Lower lobe of right lung (tissue), 2 donors: ENCODE measurements at places on chromosomes 1 and 21. TPM values are rescaled to one million over a fixed set of nuclear protein-coding genes. Genes with fewer than 3 reads are reported as not detected.

DNA sequence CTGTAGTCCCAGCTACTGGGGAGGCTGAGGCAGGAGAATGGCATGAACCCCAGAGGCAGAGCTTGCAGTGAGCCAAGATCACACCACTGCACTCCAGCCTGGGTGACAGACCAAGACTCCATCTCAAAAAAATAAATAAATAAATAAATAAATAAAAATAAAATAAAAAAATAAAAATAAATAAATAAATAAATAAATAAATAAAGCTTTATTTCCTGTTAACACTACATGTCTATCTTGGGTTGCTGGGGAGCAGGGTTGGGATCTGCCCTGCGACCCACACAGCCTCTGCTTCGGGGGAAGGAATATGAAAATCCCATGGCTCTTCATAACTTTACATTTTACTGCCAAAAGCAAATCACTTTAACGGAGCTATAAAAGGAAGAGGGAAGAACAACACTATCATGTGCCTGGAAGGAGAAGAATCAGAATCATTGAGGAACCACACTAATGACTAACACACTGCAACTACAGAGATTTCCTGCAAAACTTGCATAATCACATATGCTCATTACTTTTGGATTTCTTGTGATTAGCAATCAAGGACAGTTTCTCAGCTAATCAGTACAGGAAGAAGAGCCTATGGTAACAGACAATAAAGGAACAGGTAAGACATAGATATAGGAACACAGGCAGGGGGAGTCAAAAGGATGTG is 72.8 kb upstream of the CD55 start:
- H3K27ac ChIP-seq, result no peak overlapping the region
- no peaks in the 10 kb centered on the region for H3K27me3 ChIP-seq
- H3K4me3 ChIP-seq, result no peak overlapping the region
- H3K4me1 ChIP-seq, result peaks cover 2% of the 10 kb centered on the region
- no peak for DNase-seq
- H3K36me3 ChIP-seq, result no peaks in the 10 kb centered on the region

DNA sequence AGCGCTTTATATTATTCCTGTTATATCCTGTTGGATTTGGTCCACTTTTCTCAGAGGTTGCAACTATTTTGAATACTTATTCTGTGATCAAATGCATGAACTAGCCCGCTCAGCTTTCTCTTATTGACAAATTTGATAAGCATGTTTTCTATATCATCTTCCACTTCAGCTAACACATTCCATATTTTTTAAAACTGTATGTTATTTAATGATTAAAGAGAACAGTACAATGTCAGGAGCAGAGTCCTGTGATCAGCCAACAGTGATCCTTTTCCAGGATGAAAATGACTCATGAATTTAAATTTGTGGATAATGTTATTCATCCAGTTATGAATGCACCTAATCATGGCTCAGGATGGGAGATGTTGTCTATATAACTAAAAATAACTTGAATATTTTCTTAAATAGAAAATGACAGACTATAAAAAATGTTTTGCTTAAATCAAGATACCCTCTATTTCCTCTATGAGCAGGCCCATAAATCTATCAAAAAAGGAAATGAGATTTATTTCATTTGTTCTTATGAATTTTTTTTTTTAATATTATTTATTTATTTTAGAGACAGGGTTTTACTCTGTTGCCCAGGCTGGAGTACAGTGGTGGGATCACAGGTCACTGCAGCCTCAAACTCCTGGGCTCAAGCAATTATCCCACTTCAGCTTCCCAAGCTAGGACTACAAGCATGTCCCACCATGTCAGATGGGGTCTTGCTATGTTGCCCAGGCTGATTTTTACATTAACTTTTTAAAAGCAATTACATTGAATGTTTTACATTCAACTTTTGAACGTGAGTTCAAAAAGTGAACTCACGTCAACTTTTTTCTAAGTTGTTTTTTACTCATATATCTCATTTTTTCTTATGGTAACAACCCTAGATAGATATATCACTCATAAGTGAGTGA is 12.5 kb downstream of the BPNT1 start:
- H3K4me1 ChIP-seq, result no peaks in the 10 kb centered on the region
- no peak overlapping the region for H3K4me3 ChIP-seq
- H3K27me3 ChIP-seq, result no peaks in the 10 kb centered on the region
- H3K36me3 ChIP-seq, result peaks cover 41% of the 10 kb centered on the region

DNA sequence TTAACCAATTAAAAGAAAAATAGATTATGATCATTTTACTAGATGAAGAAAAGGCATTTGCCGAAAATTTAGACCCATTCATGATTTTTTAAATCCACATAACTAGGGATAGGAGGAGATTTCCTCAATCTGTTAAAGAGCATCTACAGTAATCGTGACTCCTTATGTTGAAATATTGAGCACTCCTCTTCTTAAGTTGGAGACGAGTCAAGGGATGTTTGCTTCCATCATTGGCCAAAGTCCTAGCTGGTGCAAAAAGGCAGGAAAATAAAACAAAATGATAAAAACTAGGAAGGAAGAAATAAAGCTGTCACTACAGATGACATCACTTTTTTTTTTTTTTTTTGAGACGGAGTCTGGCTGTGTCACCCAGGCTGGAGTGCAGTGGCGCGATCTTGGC is 245.6 kb upstream of the KAZN start:
- H3K36me3 ChIP-seq, result no peaks in the 10 kb centered on the region
- DNase-seq, result no peak
- no peaks in the 10 kb centered on the region for H3K27me3 ChIP-seq
- H3K4me3 ChIP-seq, result no peak overlapping the region
- H3K4me1 ChIP-seq, result no peaks in the 10 kb centered on the region

DNA sequence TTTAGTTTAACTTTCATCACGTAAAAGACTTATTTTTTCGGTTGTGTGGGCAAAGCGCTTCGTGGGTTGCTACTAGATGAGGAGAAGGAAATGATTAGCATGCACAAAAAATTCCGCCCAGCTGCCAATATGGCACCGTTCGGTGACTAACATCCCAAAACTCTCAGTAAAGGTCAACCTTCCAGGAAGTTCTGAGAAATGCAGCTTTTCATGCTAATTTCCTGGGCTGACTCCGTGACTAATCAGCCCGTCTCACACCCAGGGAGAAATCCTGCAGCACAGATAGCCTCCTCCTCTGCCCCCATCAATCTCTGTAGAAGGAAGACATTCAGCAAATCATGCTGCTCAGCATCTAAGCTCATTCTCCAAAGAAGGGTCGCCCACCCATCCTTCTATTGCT is 34.1 kb downstream of the TMCO4 start:
- H3K4me3 ChIP-seq, result no peak overlapping the region
- H3K4me1 ChIP-seq, result no peaks in the 10 kb centered on the region
- H3K27me3 ChIP-seq, result no peaks in the 10 kb centered on the region
- peaks cover 21% of the 10 kb centered on the region for H3K36me3 ChIP-seq

- H3K36me3 ChIP-seq, result no peaks in the 10 kb centered on the region
- H3K27me3 ChIP-seq, result no peaks in the 10 kb centered on the region
- H3K27ac ChIP-seq, result peak overlapping the region; percentile 80
- DNase-seq, result peak; percentile 69
Measured at GRCh38 chr21:34544032-34544496, 32.1 kb upstream of the KCNE1 start.

- DNase-seq, result no peak
- H3K4me1 ChIP-seq, result no peaks in the 10 kb centered on the region
- H3K27ac ChIP-seq, result no peak overlapping the region
- no peak overlapping the region for H3K4me3 ChIP-seq
- H3K27me3 ChIP-seq, result no peaks in the 10 kb centered on the region
Measured at GRCh38 chr1:62487956-62488355, 51.1 kb downstream of the USP1 start.

DNA sequence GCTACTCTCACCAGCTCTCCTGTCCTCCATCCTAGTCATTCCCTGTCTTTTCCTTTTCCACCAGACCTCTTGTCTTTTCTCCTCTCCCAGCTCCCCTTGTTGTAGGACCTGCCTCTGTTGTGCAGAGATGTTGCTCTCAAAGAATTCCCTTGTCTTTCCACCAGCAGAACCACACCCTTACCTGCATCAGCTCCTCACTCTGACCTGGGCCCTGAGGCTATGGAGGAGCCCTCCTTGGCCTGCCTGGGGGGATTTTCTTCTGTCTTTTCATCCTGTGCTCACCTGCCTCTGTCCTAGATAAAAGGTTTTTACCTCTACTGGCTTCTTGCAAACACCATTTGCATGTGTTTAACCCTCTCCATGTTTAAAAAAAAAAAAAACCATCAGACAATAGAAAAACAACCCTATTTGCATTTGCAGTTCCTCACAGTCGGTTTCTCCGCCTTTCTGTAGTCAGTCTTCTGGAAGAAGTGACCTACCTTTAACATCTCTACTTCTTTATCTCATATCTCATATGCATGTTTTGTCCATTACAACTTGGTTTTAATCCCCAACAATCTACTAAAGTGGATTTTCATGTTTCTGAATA is 12.1 kb downstream of the FCRL5 start:
- no peak overlapping the region for H3K27ac ChIP-seq
- H3K4me3 ChIP-seq, result no peak overlapping the region
- H3K36me3 ChIP-seq, result no peaks in the 10 kb centered on the region

- H3K27ac ChIP-seq, result peak overlapping the region; percentile 31
- H3K27me3 ChIP-seq, result peaks cover 4% of the 10 kb centered on the region
- no peak overlapping the region for H3K4me3 ChIP-seq
- H3K4me1 ChIP-seq, result no peaks in the 10 kb centered on the region
- H3K36me3 ChIP-seq, result no peaks in the 10 kb centered on the region
Measured at GRCh38 chr1:14519976-14520375, 78.5 kb upstream of the KAZN start.

GRCh38 chr21:33117101-33117888 is 47.4 kb downstream of the OLIG1 start:
- H3K4me1 ChIP-seq, result no peaks in the 10 kb centered on the region
- DNase-seq, result no peak
- no peaks in the 10 kb centered on the region for H3K36me3 ChIP-seq
- no peak overlapping the region for H3K27ac ChIP-seq

DNA sequence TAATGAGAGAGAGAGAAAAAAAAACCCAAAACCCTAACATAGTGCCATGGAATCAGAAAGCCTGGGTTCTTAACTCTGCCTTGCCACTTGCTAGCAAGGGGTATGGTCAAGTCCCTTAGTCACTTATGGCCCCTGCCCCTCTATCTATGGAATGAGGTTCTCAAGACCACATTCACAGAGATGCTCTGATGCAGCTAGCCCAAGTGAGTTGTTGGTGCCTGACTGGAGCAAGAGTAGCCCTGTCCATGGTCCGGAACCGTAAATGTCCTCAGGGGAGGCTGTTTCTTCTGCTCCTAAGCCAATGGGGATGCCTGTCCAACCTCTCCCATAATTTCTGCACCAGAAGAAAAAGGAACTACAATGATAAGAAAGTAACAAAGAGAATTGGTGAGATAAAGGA is 56.8 kb downstream of the CSMD2 start:
- no peaks in the 10 kb centered on the region for H3K4me1 ChIP-seq
- H3K27ac ChIP-seq, result no peak overlapping the region

- H3K27ac ChIP-seq, result no peak overlapping the region
- H3K4me1 ChIP-seq, result no peaks in the 10 kb centered on the region
- H3K27me3 ChIP-seq, result no peaks in the 10 kb centered on the region
- H3K4me3 ChIP-seq, result no peak overlapping the region
- no peaks in the 10 kb centered on the region for H3K36me3 ChIP-seq
Measured at GRCh38 chr1:35062518-35063196, 16.5 kb upstream of the ZMYM1 start.

DNA sequence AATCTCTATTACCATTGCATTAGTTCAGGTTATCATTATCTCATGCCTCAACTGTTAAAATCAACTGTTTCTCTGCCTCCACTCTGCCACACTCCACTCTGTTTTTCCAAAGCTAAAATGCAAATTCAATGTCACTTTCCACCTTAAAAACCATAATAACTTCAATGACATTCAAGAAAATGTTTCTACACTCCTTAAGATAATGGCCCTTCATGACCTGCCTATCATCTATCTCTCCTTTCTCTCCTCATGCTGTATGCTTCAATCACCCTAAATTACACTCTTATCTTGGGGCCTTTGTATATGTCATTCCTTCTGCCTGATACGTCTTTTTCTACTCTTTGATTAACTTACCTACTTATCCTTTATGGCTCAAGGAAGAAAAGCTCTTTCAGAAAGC is 296.0 kb downstream of the LRRC7 start:
- no peak overlapping the region for H3K27ac ChIP-seq
- H3K36me3 ChIP-seq, result no peaks in the 10 kb centered on the region
- H3K4me3 ChIP-seq, result no peak overlapping the region
- DNase-seq, result no peak

DNA sequence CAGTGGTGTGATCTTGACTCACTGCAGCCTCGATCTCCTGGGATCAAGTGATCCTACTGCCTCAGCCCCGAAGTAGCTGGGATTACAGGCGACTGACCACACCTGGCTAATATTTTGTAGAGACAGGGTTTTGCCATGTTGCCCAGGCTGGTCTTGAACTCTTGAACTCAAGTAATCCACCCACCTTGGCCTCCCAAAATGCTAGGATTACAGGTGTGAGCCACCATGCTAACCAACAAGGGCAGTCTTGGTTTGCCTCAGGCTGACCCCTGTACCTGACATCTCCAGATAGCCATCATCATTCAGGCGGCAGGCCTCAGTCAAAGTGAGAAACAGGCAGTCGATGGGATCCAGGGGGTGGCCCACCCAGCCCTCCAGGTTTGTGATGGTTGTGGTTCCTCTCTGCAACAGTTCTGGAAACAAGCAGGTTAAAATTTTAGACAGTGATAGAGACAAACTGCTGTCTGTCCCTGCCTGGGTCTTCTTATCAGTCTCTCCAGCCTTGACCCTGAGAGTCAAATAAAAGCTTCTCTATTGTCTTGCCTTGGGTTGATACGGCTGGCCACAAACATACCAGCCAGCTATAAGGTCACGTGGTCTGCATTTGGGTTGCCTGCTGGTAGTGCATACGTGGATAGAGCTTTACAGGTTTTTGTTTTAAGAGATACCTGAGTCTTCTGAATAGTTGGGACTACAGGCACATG is 26.8 kb downstream of the UROD start:
- no peaks in the 10 kb centered on the region for H3K27me3 ChIP-seq
- no peak for DNase-seq
- peaks cover 8% of the 10 kb centered on the region for H3K36me3 ChIP-seq
- no peaks in the 10 kb centered on the region for H3K4me1 ChIP-seq
- H3K27ac ChIP-seq, result no peak overlapping the region

- H3K36me3 ChIP-seq, result no peaks in the 10 kb centered on the region
- H3K27me3 ChIP-seq, result no peaks in the 10 kb centered on the region
- no peak overlapping the region for H3K27ac ChIP-seq
Measured at GRCh38 chr1:163046071-163046470, 23.1 kb upstream of the RGS4 start.

GRCh38 chr1:63747445-63747844 is 26.4 kb upstream of the ROR1 start:
- no peak for DNase-seq
- no peaks in the 10 kb centered on the region for H3K4me1 ChIP-seq
- H3K27ac ChIP-seq, result no peak overlapping the region
- no peaks in the 10 kb centered on the region for H3K27me3 ChIP-seq

Gene PCSK9
- total RNA-seq, result 25.7 TPM

Gene CLEC20A
- total RNA-seq, result not detected

Gene GORAB
- total RNA-seq, result 12.2 TPM

Gene ARMH1
- total RNA-seq, result 14.5 TPM

Gene ELAVL4
- total RNA-seq, result not detected

Gene TBX19
- 3.1 TPM for total RNA-seq

Gene DDX20
- total RNA-seq, result 11.4 TPM

Gene OR6K3
- total RNA-seq, result 2.2 TPM
